Stimulated activated CD8-positive, alpha-beta memory T cell treated with anti-CD3 and anti-CD28 coated beads, Interleukin-15, amount 100 ng/mL, for 1 hour (primary cell): ENCODE measurements at places on chromosomes 1 and 21.

DNA sequence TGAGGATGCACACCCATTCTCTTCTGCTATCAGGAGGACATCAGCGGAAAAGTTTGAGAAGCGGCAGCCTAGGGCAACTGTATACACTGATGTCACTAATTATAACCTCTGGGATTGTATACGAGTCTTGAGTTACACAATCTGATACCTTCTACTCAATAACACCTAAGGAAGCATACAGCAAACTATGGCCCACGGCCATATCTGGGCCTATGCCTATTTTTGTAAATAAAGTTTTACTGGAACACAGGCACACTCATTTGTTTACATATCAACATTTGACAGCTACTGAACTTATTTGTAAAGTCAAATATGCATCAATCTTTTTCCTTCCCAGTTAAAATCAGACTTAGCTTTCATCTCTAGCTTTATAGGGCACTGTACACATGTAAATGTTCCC, 187.2 kb downstream of the ZSCAN20 start:
- DNase-seq, result no peak

DNA sequence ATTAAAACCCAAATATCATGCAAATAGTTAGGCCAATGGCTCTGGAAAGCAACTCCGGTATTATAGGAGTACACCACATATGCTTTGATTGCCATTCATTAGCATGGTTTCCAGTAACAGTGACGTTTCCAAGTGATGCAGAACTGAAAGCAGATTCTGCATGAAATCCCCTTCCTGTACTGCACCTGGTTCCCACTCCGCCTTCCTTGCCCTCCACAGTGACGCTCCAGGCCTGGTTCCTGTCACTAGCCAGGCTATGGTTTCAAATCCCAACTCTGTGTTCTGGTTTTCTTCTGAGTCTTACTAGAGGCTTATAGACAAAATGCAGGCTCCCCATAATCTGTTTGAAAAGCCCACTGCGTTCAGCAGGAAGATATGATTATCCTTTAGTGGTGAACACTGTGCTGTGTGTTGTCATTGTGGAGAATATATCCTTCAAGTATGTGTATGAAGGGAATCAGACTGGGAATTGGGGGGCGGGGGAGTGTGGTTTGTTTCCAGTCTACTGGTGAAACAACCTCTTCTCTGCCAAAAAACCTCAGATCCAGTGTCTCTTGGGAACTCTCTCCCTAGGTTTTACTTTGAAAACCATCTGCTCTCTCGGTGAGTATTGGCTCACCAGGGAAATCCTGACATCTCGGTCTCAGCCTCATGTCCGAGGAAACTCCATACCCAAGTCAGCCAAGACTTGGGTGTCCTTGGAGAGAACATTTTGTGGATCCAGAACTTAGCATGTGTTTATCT, 78.7 kb downstream of the TYW3 start:
- no peak for DNase-seq

- DNase-seq, result no peak
Observed at GRCh38 chr1:24426744-24427544, 11.3 kb downstream of the NIPAL3 start.

- no peak for DNase-seq
Observed at GRCh38 chr1:14263225-14263624, 335.3 kb upstream of the KAZN start.

- no peak for DNase-seq
Observed at GRCh38 chr1:204524986-204525385, 8.8 kb downstream of the MDM4 start.

- no peak for DNase-seq
Observed at GRCh38 chr1:26986658-26987057, 6.8 kb upstream of the TRNP1 start.

GRCh38 chr21:44288251-44289110, 2.8 kb downstream of the AIRE start:
- no peak for DNase-seq

DNA sequence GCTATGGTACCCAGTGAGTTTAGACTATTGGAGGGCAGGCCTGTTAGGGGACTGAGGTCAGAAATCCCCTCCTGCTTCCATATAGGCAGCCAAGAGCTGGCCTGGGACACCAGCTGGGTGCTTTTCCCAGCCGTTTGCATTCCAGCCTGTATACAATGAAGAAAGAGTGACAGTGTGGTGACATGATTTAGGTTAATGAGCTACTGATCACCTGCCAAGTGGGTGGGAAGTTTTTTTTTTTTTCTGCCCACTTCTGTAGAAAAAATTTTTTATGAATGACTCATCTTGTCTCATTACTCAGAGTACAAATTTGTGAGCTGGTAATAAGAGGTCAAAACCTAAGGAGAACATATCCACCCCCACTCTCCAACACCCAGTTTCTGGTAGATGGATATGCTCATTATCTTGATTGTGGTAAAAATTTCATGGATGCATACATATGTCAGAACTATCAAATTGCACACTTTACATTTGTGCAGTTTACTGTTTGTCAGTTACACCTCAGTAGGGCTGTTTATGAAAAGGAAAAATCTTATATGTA, 16.4 kb upstream of the CGN start:
- no peak for DNase-seq

DNA sequence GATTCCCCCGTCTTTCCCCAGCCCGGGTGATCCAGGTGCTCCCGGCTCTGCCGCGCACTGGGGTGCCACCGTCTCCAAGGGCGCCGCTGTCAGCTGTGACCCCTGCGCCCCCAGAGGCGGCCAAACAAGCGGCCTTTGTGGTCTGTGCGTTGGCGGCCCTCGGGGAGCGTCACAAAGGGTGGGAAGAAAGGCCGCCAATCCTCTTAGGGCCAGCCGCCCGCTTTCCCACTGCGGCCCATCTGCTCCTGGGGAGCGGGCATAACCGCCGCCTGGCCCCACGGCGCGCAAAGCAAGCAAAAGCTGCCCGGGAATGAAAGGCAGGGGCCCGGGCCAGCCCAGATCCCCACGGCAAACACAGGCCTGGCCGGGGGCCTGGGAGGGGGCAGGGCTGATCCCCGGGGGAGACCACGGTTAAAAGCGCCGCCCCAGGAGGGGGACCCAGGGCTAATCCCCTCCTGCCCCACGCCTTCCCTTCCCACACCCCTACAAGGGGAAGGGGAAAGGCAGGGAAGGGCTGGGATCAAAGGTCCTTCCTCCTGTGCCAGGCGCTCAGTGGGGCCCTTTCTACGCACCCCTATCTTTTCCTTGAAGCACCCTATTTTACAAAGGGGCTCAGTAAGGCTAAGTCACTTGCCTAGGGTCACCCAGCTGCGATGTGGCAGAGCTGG, 24.0 kb downstream of the C1QB start:
- DNase-seq, result no peak

GRCh38 chr21:33943293-33943692, 27.7 kb upstream of the ATP5PO start:
- DNase-seq, result no peak

- no peak for DNase-seq
Observed at GRCh38 chr1:58524353-58524945, 22.1 kb downstream of the OMA1 start.

DNA sequence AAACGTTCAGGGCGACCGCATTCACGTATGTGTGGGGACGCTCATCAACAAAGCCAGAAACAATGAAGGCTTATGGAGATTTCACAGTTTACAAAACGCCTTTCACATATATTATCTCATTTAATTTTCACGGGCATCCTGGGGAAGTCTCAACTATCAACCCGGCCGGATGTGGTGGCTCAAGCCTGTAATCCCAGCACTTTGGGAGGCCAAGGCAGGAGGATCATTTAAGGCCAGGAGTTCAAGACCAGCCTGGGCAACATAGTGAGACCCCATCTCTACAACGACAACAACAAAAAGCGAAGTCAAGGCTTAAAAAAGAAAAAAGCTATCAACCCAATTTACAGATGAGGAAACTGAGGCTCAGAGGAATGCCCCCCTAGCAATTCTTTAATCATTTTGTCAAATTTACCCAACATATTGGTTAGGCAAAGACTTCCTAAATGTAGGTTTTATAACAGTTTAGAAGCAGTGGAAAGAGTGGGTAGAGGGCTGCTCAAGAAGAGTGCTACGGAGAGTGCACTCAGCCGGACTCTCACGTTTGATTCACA, 28.3 kb downstream of the SLC66A1 start:
- DNase-seq, result no peak

DNA sequence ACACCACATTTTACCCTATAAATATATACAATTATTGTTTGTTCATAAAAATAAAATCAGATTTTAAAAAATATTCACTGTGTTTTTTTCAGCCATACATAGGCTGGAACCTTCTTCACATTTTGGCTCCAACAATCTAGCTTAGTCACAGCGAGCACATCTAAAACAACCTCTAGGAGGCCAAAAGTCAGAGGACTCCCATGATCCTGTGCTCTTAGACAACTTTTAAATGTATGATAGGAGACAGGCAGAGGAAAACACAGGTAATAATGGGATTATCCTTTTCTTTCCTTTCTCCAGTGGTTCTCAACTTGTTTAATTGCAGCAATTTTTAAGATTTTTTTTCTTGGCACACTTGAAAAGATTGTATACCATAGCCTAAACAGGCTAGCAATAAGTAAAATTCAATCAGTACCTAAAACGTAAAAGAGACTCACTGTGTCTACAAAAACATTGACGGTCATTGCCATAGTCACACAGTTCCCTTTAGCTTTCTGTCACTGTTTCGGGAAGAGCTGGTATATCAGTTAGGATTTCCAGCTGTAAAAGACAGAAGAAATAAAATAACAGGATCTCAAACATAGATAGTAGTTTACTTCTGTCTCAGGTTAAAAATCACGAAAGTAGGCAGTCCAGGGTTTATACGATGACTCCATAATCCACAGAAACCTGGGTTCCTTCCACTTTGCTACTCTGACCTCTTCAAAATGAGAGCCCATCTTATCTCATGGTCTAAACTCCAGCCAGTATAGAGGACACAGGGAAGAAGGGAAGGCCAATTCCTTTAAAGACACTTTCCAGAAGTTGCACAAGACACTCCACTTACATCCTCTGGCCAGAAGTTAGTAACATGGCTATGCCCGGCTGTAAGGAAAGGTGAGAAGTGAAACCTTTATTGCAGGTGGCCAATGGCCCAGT, 39.2 kb upstream of the CR1L start:
- no peak for DNase-seq

- no peak for DNase-seq
Observed at GRCh38 chr1:3153902-3154795, 85.1 kb downstream of the PRDM16 start.

- DNase-seq, result no peak
Observed at GRCh38 chr1:2395245-2395644, 3.6 kb downstream of the RER1 start.

GRCh38 chr1:38563942-38564735, 295.4 kb downstream of the RRAGC start:
- DNase-seq, result no peak

- DNase-seq, result no peak
Observed at GRCh38 chr1:22137004-22137720, 5.7 kb downstream of the WNT4 start.

GRCh38 chr1:78540048-78540447, 49.3 kb downstream of the PTGFR start:
- no peak for DNase-seq

- no peak for DNase-seq
Observed at GRCh38 chr1:212648431-212648830, 39.9 kb downstream of the ATF3 start.

- no peak for DNase-seq
Observed at GRCh38 chr21:46294647-46295176, 8.6 kb downstream of the YBEY start.

DNA sequence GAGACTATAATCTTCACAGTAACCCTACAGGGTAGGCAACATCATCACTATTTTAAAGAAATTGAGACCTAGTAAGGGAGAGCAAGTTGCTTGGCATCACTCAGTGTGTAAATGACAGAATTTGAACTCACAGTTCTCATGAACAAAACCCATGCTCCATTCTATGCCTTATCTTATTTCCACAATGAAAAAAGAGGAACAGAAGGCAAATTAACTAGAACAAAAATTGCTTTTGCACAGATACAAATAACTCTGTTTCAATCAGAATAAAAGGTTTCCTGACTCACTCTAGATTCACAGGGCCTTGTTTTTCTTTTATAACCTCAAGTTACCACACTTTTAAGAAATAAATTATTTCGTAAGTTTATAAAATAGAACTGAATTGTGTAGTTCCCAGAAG, 90.1 kb downstream of the UCHL5 start:
- DNase-seq, result no peak

DNA sequence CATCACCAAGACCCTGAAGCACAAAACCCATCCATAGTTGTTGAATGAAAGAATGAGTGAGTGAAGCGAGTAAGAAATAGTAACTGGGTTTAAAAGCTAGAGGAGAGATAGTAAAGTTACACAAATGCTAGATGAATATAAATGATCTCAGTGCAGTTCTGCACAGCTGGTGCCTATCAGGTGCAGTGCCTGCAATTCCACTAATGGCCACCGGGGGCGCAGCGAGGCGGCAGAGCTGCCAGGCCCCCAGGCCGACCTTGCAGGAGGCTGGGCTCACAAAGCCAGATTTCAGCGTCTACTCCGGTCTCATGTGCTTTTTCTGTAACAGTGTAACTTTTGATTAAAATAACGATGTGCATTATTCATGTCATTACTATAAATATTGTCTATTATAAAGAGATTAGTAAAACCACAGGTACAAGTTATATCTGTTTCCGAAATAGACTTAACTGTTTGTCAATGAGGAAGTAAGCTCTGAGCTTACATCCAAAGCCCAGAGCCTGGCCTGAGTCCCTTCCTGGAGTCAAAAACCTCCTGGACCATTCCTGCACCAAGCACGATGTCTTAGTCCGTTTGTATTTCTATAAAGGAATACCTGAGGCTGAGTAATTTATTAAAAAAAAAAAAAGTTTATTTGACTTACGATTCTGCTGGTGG, 477.6 kb downstream of the NPHP4 start:
- DNase-seq, result peak; percentile 54

DNA sequence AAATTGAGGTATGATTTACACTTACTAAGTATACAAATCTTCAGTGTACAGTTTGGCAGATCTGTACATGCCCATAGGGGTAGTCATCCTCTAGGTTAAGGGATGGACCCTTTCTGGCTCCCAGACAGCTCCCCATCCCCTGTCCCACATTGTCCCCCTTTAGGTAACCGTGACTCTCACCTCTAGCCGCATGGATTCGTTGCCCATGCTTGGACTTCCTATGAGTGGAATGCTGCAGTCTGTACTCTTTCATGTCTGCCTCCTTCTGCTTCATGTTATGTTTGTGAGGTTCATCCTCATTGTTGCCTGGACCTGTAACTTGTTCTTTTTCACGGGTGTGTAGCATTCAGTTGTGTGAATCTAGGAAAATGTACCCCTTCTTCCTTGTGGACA, 20.3 kb downstream of the SLC37A1 start:
- DNase-seq, result no peak

DNA sequence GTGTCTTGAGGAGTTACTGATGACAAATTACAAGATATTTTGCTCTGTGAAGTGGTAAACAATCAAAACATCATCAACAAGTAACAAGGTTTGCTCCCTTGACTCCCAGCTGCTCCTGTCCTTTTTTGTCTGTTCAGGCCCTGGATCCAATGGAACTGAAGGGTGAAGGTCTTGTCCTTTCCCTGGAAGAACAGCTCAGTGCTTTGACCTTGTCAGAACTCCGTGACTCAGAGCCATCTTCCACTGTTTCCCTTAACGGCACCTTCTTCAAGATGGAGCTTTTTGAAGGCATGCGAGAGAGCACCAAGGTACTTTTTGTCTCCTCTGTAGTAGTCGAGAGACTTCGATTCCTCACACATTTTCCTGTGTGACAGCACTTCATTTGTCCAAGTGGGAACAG, 29.0 kb downstream of the TRIM45 start:
- DNase-seq, result no peak

GRCh38 chr1:46581681-46582455, 22.2 kb downstream of the MKNK1 start:
- no peak for DNase-seq

GRCh38 chr1:186559601-186560116, 98.7 kb upstream of the PDC start:
- no peak for DNase-seq
